ENCODE measurements at places on chromosomes 5 and 9.

- no peak for DNase-seq
These were observed 84.6 kb downstream of the HMHB1 start for GRCh38 chr5:143896516-143896915.

GRCh38 chr9:115085773-115086377 lies 32.1 kb downstream of the TNC start:
- DNase-seq: no peak

DNA sequence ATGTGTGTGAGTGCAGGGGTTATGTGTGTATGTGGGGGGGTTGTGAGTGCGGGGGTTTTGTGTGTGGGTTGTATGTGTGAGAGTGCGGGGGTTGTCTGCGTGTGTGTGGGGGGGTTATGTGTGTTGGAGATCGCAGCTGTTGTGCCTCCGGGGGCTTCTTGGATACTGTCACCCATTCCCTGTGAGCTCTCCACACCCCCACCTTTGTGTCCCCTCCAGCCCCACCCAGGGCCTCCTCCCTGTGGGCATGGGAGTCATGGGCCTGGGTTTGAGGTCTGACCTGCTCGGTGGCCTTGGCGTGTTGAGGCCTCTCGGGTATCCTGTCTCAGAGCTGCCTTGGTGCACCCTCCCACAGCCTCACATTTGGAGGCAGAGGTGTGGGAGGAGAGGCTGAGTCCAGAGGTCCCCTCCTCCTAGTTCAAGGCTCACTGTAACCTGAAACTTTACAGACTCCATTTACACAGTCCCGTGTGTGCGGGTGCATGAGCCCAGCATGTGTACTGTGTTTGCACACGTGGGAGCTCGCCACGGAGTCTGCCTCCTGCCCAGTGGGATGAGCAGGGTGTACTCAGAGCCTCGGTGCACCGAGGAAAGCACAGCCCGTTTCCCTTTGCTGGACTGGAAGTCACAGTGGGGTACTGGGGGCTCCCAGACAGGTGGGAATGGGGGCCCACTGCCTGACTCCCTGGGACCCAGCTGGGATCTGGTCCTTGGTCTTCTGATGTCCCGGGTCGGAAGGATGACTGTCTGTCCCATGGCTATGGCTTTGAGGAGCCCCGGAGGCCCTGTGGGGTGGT lies 43.4 kb downstream of the RXRA start:
- DNase-seq: no peak

DNA sequence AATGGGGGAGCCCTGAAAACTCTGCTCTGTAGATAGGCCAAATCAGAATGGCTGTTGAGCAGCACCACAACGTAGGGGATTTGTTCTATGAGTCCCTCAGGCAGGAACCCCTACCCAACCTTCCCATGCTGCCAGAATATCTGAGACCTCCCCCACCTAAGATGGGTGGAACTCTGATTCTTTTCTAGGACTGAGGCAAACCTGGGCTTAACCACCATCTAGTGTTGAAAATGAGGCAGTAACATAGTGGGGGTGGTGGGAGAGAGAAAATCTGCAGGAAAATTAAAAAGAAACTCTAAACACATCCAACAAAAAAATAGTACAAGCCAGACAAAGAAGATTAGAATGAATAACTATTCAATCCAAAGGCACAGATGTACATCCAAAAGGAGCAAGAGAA lies 228.4 kb downstream of the ATPSCKMT start:
- no peak for DNase-seq

- DNase-seq: no peak
These were observed 44.7 kb downstream of the RGS3 start for GRCh38 chr9:113508111-113508749.

DNA sequence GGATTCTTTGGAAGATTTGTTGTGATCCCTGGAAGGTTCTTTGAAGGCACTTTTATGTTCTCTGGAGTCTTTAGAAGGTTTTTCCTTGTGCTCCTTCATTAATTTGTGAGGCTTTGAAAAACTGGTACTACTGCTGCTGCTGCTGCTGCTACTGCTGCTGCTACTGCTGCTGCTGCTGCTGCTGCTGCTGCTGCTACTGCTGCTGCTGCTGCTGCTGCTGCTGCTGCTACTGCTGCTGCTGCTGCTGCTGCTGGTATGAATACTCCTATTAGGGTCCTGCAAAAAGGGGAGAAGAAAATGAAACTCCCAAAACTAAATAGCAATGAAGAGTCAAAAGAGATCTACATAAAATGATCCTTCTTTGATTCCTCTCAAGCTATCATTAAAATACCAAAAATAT lies 208.1 kb downstream of the MLLT3 start:
- DNase-seq: no peak

GRCh38 chr5:96081276-96081858 lies 119.7 kb upstream of the ELL2 start:
- DNase-seq: no peak

DNA sequence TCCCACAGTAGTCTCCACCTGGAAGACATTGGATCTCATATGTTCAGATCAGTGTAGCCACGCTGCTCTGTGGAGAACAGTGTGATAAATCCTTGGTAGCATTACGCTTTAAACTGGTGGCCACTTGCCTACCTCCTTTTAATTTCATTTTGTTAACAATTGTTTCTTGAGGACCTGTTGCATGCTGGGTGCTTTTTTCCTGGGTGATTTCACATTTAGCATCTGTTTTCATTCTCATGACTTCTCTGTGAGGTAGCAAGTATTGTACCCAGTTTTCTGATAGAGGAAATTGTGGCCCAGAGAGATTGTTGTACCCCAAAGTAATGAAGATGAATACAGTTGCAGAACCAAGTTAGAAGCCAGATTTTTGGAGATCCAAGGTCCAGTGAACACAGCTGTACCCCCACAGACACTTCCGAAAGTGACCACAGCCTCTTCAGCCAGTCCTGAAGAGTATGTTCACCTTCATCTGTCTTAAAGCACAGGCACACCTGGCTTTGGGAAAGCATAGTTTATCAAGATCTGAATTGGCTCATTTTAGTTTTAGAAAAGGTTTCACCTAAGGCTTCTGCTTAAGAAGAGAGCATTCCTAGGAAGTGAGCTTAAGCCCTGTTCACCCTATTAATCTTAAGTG lies 75.2 kb downstream of the F2RL2 start:
- no peak for DNase-seq

DNA sequence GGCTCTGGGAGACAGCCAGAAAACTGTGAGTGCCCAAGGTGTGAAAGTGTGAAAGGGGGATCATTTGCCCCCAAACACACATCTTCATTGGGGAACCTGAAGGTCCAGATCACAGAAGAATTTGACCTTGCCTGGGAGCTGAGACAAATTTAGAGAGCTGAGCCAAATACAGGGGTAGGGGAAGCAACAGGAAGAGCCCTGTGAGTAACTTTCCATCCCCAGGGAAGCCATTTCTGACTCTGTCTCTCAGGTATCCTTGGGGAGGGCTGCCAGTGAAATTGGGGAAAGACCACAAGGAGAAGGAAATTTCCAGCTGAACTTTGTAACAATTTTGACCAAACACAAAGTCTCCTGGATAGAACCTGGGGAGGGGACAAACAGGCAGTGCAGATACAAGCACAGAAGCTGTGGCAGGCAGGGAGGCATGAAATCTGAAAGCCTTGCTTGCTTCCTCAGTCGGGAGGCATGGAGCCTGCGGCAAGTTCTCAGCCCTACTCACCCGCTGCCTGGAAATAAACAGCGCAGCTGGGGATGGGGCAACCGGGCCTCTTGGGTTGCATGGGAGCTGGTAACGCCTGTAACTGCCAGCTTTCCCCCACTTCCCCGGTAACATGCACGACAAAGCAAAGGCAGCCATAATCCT lies 31.5 kb upstream of the ZCCHC9 start:
- DNase-seq: no peak

DNA sequence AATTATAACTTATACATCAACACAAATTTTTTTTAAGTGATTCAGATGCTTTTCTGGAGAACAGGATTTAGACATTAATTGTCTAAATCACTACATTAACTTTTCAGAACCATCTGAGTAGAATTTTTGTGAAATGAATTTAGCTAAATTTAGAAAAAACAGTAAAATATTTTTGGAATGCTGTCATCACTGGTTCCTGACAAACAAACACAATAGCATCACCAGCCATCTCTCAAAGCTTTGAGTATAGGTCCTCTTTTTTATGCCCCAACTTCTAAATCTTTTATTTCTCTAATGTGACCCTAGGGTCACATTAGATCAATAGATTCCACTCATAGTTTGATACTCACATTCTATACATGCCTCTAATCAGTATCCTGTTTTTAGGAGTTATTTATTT lies 104.6 kb downstream of the PRR16 start:
- no peak for DNase-seq

GRCh38 chr5:67619235-67619634 lies 422.6 kb upstream of the CD180 start:
- no peak for DNase-seq

- DNase-seq: no peak
These were observed 18.7 kb upstream of the PARP8 start for GRCh38 chr5:50647726-50648125.

- no peak for DNase-seq
These were observed 70.1 kb downstream of the WNK2 start for GRCh38 chr9:93254061-93254481.

DNA sequence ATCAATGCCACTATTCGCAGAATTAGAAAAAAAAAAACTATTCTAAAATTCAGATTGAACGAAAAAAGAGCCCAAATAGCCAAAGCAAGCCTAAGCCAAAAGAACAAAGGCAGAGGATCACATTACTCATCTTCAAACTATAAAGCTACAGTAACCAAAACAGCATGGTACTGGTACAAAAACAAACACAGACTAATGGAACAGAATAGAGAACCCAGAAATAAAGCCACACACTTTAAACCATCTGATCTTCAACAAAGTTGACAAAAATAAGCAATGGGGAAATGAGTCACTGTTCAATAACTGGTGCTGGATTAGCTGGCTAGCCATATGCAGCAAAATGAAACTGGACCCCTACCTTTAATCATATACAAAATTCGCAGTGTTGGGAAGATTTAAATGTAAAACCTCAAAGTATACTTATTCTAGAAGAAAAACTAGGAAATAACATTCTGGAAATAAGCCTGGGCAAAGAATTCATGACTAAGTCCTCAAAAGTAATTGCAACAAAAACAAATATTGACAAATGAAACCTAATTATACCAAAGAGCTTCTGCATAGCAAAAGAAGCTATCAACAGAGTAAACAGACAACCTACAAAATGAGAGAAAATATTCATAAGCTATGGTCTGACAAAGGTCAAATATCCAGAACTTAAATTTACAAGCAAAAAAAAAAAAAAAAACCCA lies 153.7 kb downstream of the NDUFS4 start:
- no peak for DNase-seq

- peak; percentile 3 for DNase-seq
These were observed 4.7 kb downstream of the PDLIM4 start for GRCh38 chr5:132261881-132262845.

GRCh38 chr5:170419643-170420042 lies 30.5 kb upstream of the KCNMB1 start:
- DNase-seq: no peak

GRCh38 chr5:2514484-2514883 lies 237.0 kb downstream of the IRX2 start:
- DNase-seq: no peak

GRCh38 chr5:113194591-113194990 lies 218.0 kb downstream of the DCP2 start:
- DNase-seq: no peak
